ENCODE measurements at places on chromosomes 6 and 20.

DNA sequence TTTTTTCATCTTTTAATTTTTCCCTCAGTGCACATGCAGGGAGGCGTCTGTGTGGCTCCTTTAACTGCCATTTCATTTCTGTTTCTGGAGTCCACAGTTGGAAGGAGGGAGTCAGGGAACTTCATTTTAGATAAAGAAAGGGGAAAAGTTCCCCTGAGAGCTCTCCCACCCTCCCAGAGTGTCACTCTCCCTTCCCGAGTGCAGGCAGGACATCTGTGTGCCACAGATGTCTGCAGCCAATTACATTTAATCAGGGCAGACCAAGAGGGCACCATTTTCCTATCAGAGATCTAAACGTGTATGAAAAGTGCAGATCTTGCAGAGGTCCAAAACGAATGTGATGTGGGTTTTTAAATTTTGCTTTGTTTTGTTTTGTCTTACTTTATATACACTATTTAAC lies 96.6 kb downstream of the PXDC1 start:
- no peak for DNase-seq

DNA sequence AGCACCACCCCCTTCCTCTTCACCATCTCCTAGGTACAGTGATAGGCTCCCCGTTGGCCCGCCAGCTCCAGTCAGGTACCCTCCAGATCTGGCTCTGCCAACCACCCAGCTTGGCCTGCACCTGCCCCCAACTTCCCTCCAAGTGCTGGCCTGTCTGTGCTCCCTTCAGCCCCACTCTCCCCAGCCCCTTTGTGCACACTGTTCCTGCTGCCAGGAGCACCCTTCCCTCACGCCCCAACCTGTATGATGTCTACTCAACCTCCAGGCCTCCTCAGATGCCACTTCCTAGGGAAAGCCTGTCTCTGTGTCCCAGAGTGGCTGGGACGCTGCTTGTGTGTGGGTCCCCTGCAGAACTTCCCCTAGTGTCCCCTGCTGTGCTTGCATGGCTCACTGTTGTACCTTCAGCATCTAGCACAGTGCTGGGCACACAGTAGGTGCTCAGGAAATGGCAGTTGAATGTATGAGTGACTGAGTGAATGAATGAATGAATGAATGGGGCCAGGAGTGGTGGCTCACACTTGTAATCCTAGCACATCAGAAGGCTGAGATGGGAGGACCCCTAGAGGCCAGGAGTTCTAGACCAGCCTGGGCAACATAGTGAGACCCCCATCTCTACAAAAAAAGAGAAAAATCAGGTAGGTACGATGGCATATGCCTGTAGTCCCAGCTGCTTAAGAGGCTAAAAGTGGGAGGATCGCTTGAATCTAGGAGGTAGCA lies 3.0 kb downstream of the ZBP1 start:
- DNase-seq = peak; percentile 24

DNA sequence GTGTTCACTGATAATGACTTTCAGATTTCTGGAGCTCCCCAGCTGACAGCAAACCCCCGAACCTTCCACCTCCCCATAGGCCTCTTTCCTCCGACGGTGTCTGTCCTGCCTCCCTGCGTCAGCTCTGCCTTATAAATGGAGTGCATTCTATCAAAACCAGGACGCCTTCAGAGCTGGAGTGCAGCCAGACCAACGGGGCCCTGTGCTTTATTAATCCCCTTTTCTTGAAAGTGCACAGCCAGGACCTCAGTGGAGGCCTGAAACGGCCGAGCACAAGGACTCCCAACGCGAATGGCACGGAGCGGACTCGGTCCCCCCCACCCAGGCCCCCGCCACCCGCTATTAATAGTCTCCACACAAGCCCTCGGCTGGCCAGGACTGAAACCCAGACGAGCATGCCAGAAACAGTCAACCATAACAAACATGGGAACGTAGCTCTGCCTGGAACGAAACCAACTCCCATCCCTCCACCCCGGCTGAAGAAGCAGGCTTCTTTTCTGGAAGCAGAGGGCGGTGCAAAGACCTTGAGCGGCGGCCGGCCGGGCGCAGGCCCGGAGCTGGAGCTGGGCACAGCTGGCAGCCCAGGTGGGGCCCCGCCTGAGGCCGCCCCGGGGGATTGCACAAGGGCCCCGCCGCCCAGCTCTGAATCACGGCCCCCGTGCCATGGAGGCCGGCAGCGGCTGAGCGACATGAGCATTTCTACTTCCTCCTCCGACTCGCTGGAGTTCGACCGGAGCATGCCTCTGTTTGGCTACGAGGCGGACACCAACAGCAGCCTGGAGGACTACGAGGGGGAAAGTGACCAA lies 42.3 kb upstream of the NAA20 start:
- peak; percentile 73 for DNase-seq

GRCh38 chr6:29519291-29520010 lies 31.7 kb upstream of the MAS1L start:
- DNase-seq = no peak

DNA sequence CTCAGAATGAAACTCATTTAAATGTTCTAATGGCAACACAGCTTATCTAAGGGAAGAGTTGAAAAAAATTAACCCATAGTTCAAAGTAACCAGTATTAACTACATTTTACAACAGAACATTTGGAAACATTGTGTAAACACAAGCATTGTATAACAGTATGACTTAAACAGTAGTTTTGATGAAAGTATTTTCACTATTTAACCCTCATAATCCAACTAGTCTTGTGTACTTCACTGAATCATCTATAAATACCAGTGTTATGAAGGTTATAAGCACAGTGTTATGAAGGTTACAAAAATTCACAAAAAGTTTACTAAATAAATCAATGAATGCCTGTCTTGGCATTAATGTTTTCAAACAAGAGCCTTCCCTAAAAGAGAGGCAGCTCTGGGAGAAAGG lies 66.5 kb downstream of the REV3L start:
- no peak for DNase-seq

GRCh38 chr20:7744411-7744810 lies 195.8 kb downstream of the HAO1 start:
- DNase-seq = no peak

GRCh38 chr6:8006208-8006607 lies 58.0 kb downstream of the BLOC1S5 start:
- no peak for DNase-seq

GRCh38 chr6:109314313-109314712 lies 68.0 kb downstream of the CD164 start:
- no peak for DNase-seq

DNA sequence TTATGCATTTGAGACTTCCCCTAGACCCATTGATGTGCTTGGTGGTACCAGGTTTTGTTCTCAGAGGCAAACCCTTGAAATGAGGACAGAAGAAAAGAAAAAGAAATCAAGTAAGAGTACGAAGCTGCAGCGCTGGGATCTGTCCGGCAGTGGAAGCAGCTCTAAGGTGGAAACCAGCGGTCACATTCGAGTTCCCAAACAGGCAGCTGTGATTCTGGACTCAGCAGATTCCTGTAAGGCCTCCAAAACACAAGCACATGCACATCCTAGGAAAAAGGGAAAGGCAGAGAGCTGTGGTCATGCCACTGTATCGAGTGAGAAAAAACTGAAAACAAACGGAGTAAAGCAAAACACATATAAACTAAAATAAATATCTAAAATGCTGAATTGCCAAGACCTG lies 4.5 kb downstream of the FAM217B start:
- DNase-seq = no peak

GRCh38 chr20:11156922-11157321 lies 483.1 kb upstream of the JAG1 start:
- no peak for DNase-seq

- DNase-seq = no peak
These were observed 152.6 kb downstream of the CDK19 start for GRCh38 chr6:110662490-110663211.

DNA sequence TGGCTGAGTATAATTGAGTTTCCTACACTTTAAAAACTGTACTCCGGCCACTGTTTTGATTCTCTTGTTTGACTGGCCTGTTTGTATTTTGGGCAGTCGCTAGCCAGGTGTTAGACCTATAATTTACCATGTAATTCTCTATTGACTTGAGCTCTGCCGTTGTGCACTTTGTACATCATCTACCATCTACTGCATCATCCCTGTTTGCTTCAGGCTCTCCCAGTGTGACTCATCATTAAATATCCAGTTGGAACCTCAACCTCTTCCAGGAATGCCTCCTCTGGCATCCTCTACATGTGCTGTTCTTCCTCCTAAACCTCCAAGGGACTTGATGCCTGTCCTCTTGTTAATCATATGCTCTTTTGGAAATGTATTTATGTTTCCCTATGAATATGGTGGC lies 72.3 kb downstream of the FARS2 start:
- no peak for DNase-seq

- DNase-seq = no peak
These were observed 227.3 kb downstream of the TBX18 start for GRCh38 chr6:84536885-84537638.

- no peak for DNase-seq
These were observed 60.9 kb upstream of the PRL start for GRCh38 chr6:22357724-22358189.

GRCh38 chr6:27426045-27426620 lies 37.6 kb downstream of the ZNF391 start:
- DNase-seq = peak; percentile 72

DNA sequence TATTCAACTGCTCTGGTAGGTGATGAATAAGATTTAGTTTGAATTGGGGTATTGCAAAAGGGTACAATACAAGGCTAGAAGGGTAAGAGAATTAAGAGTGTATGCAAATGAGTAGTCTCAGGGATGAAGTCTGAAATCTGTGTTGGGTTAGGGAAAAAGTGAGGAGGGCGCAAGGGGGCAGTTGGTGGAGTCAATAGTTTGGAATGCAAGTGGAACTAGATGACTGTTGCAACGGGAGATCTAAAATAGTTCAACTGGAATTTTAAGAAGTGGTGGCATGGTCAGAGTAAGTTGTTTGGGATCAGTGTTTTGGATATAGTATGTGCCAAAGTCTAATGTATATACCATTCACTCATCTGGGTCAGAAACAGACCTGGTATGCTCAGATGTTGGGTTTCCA lies 329.6 kb downstream of the GJA1 start:
- no peak for DNase-seq

DNA sequence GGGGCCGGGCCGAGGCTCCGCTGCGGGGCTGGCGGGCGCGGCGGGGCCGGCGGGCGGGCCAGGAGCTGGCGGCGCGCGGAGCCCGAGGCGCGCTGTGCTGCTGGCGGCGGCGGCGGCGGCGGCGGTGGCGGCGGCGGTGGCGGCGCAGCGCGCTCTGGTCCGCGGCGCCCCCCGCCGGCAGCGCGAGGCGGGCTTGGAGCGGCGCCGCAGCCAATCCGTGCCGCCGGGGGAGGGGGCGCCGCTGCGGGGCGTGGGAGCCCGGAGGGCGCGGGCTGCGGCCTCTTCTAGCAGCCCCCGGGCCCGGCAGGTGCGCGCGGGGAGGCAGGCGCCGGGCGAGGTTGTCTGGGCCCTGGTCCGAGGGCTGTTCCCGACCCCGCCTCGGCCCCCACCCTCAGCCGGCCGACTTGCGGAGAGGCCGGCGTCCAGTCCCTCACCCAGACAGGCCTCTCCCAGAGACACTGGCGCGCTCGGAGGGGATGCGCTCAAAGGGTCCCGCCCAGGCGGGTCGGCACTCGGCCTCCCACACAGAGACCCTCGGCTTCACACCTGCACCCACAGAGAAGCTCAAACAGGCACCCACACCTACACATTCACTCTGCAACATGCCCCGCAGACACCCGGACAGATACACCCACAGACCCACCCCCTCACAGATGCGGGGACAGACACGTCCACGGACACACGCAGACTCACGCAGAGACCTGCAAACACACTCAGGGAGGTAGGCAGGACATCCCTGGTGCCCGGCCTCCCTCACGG lies at the start of gene RIMS4:
Gene RIMS4 (minus strand): TSS at position 156 of the 759 bp plus-strand sequence. CDS start 275 bp downstream, outside the sequence.
- no peak for DNase-seq

DNA sequence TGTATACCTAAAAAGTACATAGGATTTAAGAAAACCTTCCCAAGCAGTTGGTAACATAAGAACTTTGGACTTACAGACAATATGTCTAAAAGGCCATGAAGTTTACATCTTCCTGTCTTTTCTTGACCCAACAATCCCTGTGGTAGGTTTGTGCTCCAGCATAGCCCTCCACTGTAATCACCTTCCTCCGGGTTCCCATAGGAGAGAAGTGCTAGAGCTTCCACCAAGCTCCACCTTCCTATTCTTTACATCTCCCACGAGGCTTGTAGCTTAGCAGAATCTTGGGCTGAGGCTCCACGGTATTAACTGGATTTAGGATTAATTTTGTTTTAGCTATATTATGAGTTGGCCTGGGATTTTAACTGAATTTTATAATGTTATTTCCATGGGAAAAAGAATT lies 23.3 kb downstream of the ADGRG6 start:
- DNase-seq = no peak

GRCh38 chr20:57922083-57922482 lies 212.3 kb upstream of the PMEPA1 start:
- DNase-seq = no peak

DNA sequence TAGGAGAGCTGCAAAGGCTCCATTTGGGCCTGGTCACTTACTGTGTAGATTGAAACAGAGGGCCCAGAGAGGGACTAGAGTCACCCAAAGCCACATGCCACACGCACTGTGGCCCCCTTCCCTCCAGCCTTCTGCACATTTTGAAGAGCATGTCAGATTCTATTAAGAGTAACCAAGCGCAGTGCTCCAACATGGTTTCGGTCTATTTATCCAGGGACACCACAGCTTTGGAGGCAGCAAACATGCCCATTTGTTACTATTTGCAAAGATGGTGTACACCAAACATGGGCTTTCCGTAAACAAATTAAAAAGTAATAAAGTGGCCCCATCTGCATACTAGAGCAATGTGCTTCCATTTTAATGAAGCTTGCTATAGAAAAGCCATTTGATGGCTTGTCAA lies 43.7 kb upstream of the CCDC167 start:
- no peak for DNase-seq

GRCh38 chr20:61706259-61706961 lies 359.3 kb downstream of the TAF4 start:
- no peak for DNase-seq

- no peak for DNase-seq
These were observed 15.6 kb downstream of the BTN2A1 start for GRCh38 chr6:26473429-26473757.

- DNase-seq = no peak
These were observed 473.4 kb upstream of the MARCKS start for GRCh38 chr6:113383701-113384100.

DNA sequence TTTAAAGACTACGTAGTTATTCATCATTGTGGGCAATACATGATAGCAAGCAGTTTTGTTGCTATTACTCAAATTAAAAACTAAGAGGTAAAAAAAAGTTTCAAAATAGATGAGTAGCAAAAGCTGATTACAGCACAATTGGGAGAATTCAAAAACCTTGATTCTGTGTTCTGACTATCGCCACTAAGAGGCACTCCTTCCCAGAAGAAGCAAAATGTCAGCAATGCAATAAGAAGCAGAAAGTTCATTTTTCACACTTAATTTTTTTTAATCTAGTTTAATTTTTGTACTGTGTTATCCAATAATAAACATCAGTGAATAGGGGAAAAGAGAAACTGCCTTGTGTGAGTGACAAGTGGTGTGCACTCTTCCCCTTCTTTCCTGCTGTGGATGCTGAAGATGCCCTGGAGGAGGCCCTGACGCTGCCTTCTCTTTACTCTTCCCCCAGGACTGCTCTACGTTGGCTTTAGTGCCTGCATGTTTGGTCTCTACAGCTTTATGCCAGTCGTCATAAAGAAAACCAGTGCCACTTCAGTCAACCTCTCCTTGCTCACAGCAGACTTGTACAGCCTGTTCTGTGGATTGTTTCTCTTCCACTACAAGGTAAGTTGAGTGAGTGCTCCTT lies 263.2 kb upstream of the PLN start:
- DNase-seq = no peak

- DNase-seq = no peak
These were observed at the start of gene PRSS35 for GRCh38 chr6:83511901-83512681. TSS of gene PRSS35 (plus strand) at chr6:83512534. CDS start at chr6:83523442, 10,908 bp downstream.

GRCh38 chr6:24824142-24824938 lies 25.6 kb upstream of the ARMH2 start:
- no peak for DNase-seq

- DNase-seq = no peak
These were observed 417.5 kb downstream of the EYS start for GRCh38 chr6:65289491-65289890.

Data from dorsolateral prefrontal cortex (tissue), 122 donors.